Suprapubic skin (tissue), 4 donors: ENCODE measurements at places on chromosomes 1 and 21. TPM values are rescaled to one million over a fixed set of nuclear protein-coding genes. Genes with fewer than 3 reads are reported as not detected.
A peak's percentile ranks its signal among the peaks of the same experiment; 100 is the strongest.

DNA sequence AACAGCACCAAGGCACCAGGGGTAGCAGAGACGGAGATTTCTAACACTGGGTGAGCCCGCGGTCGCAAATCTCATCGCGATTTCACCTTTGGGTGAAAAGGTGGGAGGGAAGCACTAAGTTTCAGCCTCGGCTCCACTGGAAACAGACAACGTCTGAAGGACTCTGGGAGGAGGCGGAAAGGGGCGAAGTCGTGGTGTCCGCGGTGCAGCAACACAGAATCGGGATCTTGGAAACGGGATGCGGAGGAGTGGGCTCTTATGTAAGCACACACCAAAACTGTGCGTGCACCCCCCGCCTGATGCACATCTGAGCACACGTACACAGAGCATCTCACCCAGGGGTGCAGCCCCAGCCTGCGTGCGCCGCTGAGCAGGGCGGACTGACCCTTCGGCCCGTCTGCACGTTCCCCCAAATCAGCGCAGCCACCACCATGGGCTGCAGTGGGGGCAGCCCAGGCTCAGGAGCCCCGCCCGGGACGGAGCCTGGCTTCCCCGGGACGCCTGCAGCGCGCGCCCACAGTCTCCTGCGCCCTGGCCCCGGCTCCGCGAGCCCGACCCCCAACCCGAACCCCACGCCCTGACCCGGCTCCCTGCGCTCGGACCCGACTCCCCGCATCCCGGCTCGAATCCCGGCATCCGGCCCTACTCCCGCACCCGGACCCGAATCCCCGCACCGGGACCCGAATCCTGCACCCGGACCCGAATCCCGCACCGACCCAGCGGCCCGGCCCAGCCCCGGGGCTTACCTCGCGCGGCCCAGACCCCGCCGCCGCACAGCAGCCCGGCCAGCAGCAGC is 670 bp downstream of the CLSTN1 start:
- DNase-seq, result no peak
- H3K27me3 ChIP-seq, result no peaks in the 10 kb centered on the region
- peak overlapping the region; percentile 96 for H3K4me3 ChIP-seq
- no peaks in the 10 kb centered on the region for H3K36me3 ChIP-seq
- peaks cover 68% of the 10 kb centered on the region for H3K4me1 ChIP-seq

- H3K27ac ChIP-seq, result no peak overlapping the region
- H3K4me1 ChIP-seq, result peaks cover 9% of the 10 kb centered on the region
Measured at GRCh38 chr1:219505886-219506285, 107.0 kb downstream of the ZC3H11B start.

DNA sequence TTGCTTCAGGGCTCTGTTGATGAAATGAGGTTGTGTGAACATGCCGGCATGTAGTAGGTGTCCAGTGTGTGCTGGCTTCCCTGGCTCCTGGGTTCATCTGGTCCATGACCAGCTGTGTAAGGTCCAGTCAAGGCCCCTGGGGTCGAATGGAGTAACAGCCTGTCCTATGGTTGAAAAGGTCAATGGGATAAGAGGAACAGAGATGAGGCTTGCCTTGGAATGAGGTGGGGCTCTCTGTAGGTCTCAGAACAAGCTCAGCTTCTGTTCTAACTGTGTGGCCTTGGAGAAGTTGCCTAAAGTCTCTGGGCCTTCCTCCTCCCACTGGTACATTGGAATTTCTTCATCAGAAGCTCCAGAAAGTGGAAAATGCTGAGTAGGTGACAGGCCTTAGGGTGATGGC is 26.6 kb downstream of the RPS6KA1 start:
- H3K4me3 ChIP-seq, result no peak overlapping the region
- peaks cover 9% of the 10 kb centered on the region for H3K4me1 ChIP-seq
- no peak overlapping the region for H3K27ac ChIP-seq

DNA sequence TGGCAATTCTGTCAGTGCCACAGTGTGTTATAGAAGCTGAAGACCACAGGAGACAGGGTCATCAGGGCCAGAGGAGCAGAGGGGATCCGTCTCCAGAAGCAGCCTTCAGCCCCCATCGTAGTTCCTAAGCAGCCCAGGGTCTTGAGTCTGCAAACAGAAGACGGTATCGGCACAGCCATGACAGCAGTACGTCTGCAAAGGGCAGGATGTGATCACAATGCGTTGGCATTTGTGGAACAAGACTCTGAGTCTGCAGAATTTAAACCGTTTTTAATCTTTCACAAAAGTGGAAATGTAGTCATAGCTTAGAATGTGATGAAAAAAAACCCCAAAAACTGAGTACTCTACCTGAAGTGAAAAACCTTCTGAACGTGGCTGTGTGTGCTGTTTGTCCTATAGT is 44.0 kb upstream of the SCCPDH start:
- no peak overlapping the region for H3K27ac ChIP-seq
- H3K4me3 ChIP-seq, result no peak overlapping the region
- no peaks in the 10 kb centered on the region for H3K36me3 ChIP-seq

DNA sequence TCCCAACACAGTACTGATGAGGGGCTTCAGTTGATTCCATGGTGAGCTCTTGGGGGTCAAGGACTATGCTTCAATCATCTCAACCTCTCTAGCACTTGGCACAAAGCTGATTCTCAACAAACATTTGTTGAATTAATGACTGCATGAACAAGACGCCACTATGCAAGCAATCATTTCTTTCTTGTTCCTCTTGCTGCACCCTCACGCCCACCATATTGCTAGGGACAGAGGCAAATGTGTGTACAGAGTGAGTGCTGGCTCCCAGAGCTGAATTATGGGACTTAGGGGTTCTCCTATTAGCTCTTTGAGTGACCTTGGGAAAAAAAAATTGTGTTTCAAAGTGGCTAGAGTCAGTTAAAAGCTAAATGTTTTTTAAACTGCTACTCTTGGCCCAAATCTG is 2.5 kb downstream of the ADAR start:
- no peak for DNase-seq
- H3K4me3 ChIP-seq, result no peak overlapping the region
- no peaks in the 10 kb centered on the region for H3K27me3 ChIP-seq
- no peak overlapping the region for H3K27ac ChIP-seq
- H3K36me3 ChIP-seq, result peaks cover 23% of the 10 kb centered on the region

DNA sequence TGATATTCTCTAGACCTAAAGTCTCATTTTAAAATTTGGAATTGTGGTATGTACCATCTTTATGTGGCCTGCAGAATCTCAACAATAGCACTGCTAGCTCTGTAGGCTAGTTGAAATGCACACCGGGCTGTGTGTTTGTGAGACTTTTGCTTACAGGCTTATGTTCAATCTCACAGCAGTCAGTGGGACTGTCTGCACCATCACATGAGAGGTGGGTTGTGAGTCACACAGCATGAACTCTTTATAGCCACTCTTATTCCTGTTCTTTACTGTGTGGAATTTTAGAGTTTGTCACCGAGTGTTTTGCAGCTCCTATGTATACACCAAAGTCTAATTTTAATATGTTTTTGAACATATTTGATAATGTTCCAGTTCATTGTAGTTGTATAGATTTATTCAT is 74.6 kb downstream of the RASAL2 start:
- no peaks in the 10 kb centered on the region for H3K27me3 ChIP-seq
- H3K4me1 ChIP-seq, result no peaks in the 10 kb centered on the region
- H3K4me3 ChIP-seq, result no peak overlapping the region
- no peak for DNase-seq
- no peaks in the 10 kb centered on the region for H3K36me3 ChIP-seq

- no peak overlapping the region for H3K4me3 ChIP-seq
- peak; percentile 71 for DNase-seq
- no peak overlapping the region for H3K27ac ChIP-seq
- peaks cover 9% of the 10 kb centered on the region for H3K4me1 ChIP-seq
Measured at GRCh38 chr1:22526098-22526497, 37.2 kb upstream of the EPHA8 start.

- no peak overlapping the region for H3K4me3 ChIP-seq
- no peak for DNase-seq
- H3K36me3 ChIP-seq, result no peaks in the 10 kb centered on the region
- H3K27ac ChIP-seq, result no peak overlapping the region
- peaks cover 22% of the 10 kb centered on the region for H3K27me3 ChIP-seq
Measured at GRCh38 chr1:30680429-30680828, 43.0 kb downstream of the MATN1 start.

DNA sequence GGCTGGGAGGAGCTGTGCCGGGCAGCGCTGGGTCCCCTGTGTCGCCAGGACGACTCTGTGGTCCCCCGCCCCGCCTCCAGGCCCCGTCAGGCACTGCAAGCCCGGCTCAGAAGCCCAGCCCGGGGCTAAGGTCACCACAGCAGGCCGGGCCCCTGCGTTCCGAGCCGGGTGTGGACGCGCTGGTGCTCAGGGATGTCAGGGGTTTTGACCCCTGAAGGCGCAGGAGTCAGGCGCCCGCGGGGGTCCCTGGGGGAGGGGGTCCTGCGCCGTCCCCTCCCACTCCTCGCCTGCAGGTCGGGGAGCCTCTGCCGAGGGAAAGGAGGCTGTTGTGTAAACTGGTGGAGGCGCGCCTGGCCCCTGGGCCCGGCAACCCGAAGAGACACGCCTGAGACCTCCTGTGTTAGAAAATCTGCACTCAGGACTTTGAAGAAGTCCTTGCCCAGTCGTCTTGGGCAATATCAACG is 23.7 kb upstream of the TMEM54 start:
- H3K27me3 ChIP-seq, result peaks cover 33% of the 10 kb centered on the region
- peaks cover 16% of the 10 kb centered on the region for H3K4me1 ChIP-seq
- no peak for DNase-seq
- H3K36me3 ChIP-seq, result no peaks in the 10 kb centered on the region

- H3K36me3 ChIP-seq, result no peaks in the 10 kb centered on the region
- H3K4me1 ChIP-seq, result no peaks in the 10 kb centered on the region
Measured at GRCh38 chr1:220321758-220322157, 49.5 kb upstream of the RAB3GAP2 start.

DNA sequence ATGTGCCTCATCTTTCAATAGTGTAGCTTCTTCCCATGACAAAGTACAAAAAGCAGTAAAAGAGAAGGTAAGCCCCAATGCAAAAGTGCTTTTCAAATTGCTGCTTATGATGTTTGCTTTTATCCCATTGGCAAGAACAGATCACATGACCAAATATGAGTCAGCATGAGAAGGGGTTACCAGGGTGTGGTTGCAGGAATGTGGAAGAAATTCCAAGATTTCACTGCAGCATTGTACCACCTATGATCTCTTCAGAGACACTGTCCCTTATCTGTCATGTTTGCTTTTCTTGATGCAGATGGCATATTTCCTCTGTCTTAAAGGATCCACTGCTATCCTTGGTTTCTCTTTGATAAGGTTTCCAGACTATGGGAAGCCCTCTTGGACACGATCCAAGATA is 1006.9 kb upstream of the PRMT6 start:
- no peak for DNase-seq
- no peak overlapping the region for H3K4me3 ChIP-seq
- no peaks in the 10 kb centered on the region for H3K4me1 ChIP-seq
- no peak overlapping the region for H3K27ac ChIP-seq
- H3K27me3 ChIP-seq, result no peaks in the 10 kb centered on the region
- H3K36me3 ChIP-seq, result no peaks in the 10 kb centered on the region

- H3K27me3 ChIP-seq, result no peaks in the 10 kb centered on the region
- DNase-seq, result no peak
- no peak overlapping the region for H3K4me3 ChIP-seq
- H3K27ac ChIP-seq, result no peak overlapping the region
- no peaks in the 10 kb centered on the region for H3K36me3 ChIP-seq
Measured at GRCh38 chr1:50308878-50309277, 114.4 kb downstream of the DMRTA2 start.

- H3K4me1 ChIP-seq, result no peaks in the 10 kb centered on the region
- no peak overlapping the region for H3K4me3 ChIP-seq
- no peaks in the 10 kb centered on the region for H3K27me3 ChIP-seq
- H3K36me3 ChIP-seq, result no peaks in the 10 kb centered on the region
- H3K27ac ChIP-seq, result no peak overlapping the region
- DNase-seq, result no peak
Measured at GRCh38 chr1:196593955-196594354, 14.3 kb downstream of the KCNT2 start.

GRCh38 chr1:225907341-225907740 is 16.7 kb downstream of the PYCR2 start:
- no peaks in the 10 kb centered on the region for H3K36me3 ChIP-seq
- no peaks in the 10 kb centered on the region for H3K27me3 ChIP-seq
- H3K4me3 ChIP-seq, result no peak overlapping the region
- peaks cover 6% of the 10 kb centered on the region for H3K4me1 ChIP-seq
- DNase-seq, result no peak
- H3K27ac ChIP-seq, result no peak overlapping the region

DNA sequence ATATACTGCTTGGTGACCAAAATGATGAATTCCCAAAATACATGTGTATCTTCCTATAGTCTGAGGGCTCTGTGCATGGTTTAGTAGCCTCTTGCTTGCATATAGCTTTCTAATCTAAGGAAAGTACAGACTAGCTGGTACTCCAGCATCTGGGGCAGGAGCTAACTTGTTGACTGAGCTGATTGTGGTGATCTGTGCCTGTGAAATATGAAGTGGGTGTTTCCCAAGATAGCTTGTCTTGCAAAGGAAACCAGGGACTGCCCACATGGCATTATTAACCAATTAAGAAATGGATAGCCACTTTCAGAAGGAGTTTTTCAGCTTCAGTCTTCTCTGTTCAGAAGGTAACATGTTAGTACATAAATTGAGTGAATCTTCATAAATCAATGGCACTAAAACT is 219.8 kb downstream of the NEGR1 start:
- DNase-seq, result no peak
- H3K4me1 ChIP-seq, result peaks cover 21% of the 10 kb centered on the region
- H3K36me3 ChIP-seq, result no peaks in the 10 kb centered on the region
- no peaks in the 10 kb centered on the region for H3K27me3 ChIP-seq
- H3K4me3 ChIP-seq, result no peak overlapping the region

TTC22 gene
- total RNA-seq, result 37.4 TPM

TFF2 gene
- not detected for total RNA-seq

RHD gene
- total RNA-seq, result not detected

NGF gene
- total RNA-seq, result 0.80 TPM

CD160 gene
- not detected for total RNA-seq

ADAM30 gene
- total RNA-seq, result not detected

SPRR2G gene
- total RNA-seq, result 10.7 TPM

MYCL gene
- total RNA-seq, result 131 TPM

GBP7 gene
- total RNA-seq, result not detected
